Activated CD8-positive, alpha-beta memory T cell treated with anti-CD3 and anti-CD28 coated beads for 24 hours (primary cell): ENCODE measurements at places on chromosomes 16 and 17.

- no peak for DNase-seq
These were observed 7.1 kb downstream of the COL1A1 start for GRCh38 chr17:50194140-50194933.

GRCh38 chr16:69917739-69918138 lies 33.4 kb upstream of the CLEC18A start:
- DNase-seq: no peak

DNA sequence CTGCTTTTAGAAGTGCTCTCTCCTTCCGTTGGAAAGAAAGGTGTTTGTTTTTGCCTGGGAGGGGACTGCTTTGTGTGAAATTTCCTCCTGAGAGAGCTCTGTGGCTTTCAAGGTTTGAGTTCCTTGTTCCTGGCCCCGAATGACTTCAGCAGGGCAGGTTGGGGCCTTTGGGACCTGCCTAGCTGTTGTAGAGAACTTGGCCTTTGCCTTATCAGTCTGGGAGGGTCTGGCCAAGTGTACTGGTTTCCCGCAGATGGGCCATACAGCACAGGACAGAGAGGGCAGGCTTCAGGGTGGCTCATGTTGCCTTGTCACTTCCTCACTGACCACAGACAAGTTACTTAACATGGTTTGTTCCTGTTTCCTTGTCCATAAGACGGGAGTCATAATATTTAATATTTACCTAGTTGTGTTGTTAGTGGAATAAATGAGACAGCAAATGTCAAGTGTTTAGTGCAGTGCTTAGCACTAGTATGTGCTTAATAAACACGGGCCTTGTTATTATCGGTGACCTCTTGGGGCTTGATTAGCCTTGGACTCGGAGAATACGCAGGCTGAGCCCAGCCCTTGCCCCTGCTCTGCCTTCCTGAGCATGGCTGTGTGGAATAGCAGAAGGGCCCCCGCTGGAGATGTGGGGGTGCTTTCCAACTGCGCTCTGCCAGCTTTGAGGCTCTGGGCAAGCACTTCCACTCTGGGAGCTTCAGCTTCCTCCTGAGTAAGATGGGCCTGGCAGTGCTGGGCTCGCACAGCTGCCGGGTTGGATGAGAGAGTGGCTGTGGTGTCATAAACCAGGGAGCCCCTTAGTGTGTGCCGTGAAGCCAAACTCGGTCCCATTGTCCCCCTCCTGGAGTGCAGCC lies 6.6 kb downstream of the PRSS8 start:
- no peak for DNase-seq

DNA sequence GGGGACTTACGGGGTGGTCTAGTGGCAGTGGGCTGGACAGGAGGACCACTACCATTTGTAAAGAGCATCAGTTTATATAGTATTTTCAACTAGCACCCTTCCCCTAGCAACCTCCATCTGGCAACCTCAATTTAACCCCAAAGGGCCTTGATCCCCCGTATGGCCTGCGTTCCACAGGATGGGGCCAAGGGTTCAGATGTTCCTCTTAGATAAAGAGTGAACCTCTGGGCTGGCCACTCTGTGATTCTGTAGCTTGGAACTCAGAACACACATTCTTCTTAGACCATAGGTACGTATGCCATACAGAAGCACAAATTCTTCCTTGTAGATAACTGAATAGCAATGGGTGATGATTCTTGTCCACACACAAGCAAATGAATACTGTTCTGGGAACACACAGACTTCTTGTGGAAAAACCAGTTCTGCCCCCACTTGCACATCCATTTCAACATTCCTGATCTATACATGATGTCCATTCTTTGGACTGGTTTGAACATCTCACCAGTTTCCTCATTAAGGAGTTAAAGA lies 1.9 kb upstream of the GGA2 start:
- DNase-seq: no peak
